ENCODE measurements at places on chromosomes 3 and 15. TPM values are rescaled to one million over a fixed set of nuclear protein-coding genes. Genes with fewer than 3 reads are reported as not detected.

The CHDH gene
- total RNA-seq, result 0.06 TPM

The SENP8 gene
- total RNA-seq, result 2.5 TPM

The AP3B2 gene
- total RNA-seq, result not detected

The CPA3 gene
- not detected for total RNA-seq

The CPEB1 gene
- not detected for total RNA-seq

The GPR15 gene
- not detected for total RNA-seq

The TUSC2 gene
- total RNA-seq, result 28.0 TPM

The TAGLN3 gene
- 0.76 TPM for total RNA-seq

The LDHAL6B gene
- total RNA-seq, result not detected

The SNX33 gene
- total RNA-seq, result 16.9 TPM

The GPR27 gene
- total RNA-seq, result 0.19 TPM

The DGKG gene
- 4.4 TPM for total RNA-seq

DNA sequence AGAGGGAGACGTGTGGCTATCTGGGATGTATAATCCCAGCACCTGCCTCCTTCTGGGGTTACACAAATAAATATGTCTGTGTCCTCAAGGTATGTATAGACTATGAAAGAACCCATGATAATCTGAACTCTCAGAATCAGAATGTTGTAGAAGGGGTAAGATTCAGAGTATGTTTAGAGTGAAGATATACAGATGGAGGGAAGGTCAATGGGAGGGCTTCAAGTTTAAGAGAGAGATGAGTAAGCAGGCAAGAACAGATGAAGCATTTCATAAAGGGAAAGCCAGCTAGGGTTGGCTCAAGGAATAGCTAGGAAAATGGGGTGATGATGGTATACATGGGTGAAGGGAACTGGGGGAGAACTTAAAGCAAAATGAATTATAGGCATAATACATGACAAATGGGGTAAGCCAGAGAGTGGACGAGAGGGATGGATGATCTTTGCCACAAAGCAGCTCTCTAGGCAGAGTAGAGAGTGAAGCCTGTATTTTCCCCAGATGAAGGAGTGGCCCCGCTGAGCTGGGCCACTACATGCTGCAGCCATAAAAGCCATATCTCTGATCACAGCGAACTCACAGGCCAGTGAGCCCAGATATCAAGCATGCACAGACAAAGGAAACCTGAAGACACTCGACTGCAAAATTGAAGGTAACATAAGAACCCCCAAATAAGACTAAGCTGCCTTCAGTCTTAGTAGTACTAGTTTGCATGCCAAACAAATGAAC, 15.9 kb upstream of the ZBTB38 start:
- no peak for DNase-seq

- no peak for DNase-seq
These were observed 645 bp downstream of the COPS2 start for GRCh38 chr15:49154799-49155109.

DNA sequence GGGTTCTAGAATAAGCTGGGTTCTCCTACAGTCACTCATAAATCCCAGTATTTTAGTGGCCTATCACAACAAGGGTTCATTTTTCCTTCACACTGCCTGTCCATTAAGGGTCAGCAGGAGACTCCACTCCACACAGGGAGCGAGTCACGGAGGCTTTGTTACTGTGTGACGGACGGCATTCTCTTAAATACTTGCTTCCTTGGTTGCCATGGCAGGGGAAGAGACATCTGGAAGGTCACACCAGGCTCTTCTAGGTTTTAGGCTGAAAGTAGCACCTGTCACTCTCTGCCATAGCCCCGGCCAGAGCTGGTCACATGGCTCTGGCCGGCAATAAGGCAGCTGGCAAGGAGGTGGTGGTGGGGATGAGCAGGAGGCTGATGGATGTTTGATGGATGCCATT, 89.4 kb upstream of the ANKRD34C start:
- no peak for DNase-seq

- DNase-seq, result no peak
These were observed 1.4 kb downstream of the ARID3B start for GRCh38 chr15:74542166-74543042.

DNA sequence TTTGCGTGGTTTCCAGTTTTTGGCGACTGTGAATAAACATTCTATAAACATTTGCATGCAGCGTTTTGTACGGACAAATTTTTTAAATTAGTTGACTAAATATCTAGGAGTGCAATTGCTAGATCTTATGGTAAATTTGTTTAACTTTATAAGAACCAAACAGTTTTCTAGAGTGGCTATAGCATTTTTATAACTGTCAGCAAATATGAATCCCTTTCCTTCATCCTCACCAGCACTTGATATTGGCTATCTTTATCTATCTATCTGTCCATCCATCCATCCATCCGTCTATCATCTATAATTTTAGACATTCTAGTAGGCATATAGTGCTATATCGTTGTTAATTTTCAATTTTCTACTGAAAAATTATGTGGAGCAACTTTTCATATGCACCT, 158.4 kb upstream of the CHRNA7 start:
- DNase-seq, result no peak

DNA sequence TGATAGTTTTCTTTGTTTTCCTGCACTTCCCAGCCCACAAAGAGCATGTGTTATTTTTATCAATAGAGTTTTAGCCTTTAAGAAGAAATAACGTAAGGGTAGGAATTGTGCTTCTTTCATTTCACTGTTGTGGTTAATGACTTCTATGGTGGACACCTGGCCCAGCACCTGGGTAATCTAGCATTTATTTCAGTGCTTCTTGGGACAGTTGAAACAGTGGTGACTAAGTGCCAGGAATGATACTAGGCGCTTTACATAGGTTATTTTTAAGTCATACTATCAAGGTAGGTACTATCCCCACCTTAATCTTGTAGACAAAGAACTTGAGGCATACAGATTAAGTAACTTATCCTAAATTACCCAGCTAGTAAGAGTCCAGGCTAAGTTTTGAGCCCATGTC, 243.8 kb downstream of the SOX2 start:
- DNase-seq, result no peak

DNA sequence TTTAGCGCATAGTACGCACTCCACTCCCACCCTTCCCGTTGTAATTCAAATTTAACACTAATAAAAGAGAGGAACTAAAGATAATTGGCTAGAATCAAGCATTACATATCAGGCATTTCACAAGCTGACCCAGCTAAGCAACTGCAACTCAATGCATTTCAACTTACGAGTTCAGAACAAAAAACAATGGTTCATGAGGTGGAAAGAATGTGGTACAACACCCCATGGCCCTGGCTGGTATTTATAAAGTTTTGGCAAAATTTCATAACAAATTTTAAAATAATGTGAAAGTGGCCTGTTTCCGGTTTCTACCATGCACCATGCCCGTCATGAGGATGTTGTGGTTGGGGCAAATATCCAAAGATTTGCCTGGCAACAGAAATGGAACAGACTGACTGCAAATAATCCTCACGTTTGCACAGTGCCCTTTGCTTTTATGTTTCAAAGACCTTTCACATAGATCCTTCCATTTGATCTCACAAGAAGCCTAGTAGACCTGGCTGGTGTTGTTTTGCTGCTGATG, 455.3 kb upstream of the NR2F2 start:
- no peak for DNase-seq

DNA sequence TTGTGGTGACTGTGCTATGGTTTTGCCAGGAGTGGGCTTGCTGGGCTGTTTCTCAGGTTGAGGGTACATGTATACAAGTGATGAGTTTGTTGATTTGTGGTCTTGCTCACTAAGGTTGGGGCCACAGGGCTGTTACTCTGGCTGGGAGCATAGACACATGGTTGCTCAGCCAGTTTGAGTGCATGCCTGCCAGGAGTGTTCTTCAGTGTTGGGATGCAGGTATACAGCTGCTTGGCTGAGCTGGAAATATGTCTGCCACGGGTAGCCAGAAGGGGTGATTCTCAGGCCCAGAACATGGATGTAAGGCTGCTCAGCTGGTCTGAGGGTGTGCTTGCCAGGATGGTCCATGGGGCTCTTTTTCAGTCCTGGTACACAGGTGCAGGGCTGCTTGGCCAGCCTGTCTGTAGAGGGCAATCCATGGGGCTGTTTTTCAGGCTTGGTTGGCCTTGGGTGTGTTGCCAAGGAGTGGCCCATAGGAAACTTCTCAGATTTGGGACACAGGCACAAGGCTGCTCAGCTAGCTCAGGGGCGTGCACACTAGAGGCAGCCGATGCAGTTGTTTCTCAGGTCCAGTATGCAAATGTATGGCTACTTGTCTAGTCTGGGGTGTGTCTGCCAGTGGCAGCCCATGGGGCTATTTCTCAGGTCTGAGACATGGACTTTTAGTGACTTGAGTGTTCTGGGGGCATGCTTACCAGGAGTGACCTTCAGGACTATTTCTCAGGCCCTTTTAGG, 5.3 kb upstream of the ARHGAP31 start:
- no peak for DNase-seq

GRCh38 chr15:96344706-96345559, 14.4 kb downstream of the NR2F2 start:
- DNase-seq, result no peak

DNA sequence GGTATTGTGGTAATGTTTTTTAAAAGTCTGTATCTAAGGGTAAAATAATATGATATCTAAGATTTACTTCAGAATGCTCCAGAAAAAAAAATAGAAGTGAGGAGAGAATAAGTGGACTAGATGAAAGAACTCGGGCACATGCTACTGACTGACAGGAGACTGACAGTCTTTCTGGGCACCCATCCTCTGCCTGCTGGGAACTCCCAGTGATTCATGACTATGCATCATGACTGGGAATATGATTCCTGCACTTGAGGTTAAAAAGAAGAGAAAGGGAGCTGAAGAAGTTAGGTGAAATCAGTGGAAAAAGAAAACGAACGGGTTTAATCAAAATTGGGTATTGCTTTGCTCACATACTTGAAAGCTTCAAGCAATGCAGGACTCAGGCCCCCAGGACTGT, 35.7 kb upstream of the SPSB4 start:
- DNase-seq, result no peak

- no peak for DNase-seq
These were observed 156.0 kb upstream of the CD96 start for GRCh38 chr3:111385971-111386495.

DNA sequence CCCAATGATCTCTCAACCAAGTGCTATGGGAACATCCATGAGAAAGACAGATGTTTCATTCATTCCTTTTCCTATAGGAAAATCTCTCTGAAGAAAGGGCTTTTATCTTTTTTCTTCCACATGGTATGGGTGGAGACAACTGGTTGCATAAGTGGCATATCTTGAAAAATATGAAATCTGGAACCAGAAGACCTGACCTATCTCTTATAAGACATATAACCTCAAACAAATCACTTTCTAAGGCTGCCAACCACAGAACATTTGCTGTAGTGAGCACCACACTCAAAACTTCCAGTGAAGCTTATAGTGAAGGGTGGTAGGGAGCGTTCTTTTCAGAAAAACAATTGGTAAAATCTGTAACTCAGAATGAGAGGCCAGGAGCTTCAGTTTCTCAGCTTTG, 58.5 kb downstream of the SHQ1 start:
- no peak for DNase-seq

DNA sequence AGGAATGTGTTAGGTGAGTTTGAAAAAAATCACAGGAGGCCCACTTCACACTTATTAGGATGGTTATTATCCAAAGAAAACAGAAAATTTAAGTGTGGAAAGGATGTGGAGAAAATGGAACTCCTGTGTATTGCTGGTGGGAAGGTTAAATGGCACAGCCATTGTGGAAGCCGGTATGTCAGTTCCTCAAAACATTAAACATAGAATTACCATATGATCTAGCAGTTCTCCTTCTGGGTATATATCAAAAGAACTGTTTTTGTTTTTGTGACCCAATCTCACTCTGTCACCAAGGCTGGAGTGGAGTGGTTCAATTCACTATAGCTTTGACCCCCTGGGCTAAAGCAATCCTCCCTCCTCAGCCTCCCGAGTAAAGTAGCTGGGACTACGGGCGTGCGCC, 10.4 kb upstream of the ZFYVE19 start:
- no peak for DNase-seq

DNA sequence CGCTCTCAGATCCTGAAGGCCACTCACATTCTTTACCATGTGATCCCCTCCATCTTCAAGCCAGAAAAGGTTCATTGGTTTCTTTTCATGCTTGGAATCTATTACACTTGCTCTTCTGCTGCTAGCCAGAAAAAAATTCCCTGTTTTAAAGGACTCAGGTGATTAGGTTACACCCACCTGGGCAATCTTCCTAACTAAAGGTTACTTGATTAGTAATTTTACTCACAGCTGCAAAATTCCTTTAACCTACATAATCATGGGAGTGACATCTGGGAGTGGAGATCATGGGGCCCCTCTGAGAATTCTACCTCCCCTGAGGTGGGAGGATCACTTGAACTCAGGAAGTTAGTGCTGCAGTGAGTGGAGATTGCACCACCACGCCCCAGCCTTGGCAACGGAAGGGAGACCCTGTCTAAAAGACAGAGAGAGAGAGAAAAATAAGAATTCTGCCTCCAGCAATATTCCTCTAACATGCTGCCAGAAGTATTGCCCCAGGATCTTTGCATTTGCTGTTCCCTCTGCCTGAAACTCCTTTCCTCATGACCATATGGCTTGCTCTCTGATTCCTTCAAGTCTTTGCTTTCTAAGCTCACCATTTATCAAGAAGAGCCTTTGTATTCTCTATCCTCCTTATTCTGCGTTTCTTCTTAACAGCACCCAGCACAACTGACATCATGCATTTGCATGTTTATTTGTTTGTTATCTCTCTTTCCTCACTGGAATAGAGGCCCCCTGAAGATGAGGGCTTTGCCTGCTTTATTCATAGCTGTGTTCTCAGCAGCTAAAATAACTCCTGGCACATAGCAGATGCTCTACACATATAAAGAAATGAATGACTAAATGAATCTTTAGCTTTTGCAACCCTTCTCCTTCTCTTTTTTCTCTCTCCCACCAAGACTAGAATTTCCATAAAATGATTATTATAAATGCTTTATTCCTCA, 68.2 kb downstream of the EDEM1 start:
- no peak for DNase-seq

- DNase-seq, result no peak
These were observed 276.3 kb upstream of the ARRDC4 start for GRCh38 chr15:97684249-97684648.
